ENCODE measurements at places on chromosomes 13 and 19.

GRCh38 chr13:45238945-45239795, 38.3 kb upstream of the KCTD4 start:
- DNase-seq = peak; percentile 65

GRCh38 chr19:31268751-31269383, 80.4 kb downstream of the TSHZ3 start:
- DNase-seq = no peak

DNA sequence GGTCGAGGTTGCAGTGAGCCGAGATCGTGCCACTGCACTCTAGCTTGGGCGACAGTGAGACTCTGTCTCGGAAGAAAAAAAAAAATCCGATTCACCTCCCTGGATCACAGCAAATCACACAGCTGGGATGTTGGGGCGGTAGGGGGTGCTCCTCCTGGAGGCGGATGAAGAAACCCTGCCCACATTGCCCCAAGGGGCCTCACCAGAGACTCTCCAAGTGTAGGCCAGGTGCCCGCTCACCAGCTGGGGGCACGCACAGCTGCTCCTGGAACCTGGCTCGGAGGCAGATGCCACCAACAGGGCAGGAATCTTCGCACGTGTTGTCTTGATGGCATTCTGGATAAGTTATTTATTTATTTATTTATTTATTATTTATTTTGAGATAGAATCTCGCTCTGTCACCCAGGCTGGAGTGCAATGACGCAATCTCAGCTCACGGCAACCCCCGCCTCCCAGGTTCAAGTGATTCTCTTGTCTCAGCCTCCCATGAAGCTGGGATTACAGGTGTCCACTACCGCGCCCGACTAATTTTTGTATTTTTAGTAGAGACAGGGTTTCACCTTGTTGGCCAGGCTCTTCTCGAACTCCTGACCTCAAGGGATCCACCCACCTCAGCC, 3.1 kb downstream of the UQCR11 start:
- no peak for DNase-seq

GRCh38 chr13:112619730-112620631, 32.0 kb upstream of the TUBGCP3 start:
- DNase-seq = peak; percentile 22

DNA sequence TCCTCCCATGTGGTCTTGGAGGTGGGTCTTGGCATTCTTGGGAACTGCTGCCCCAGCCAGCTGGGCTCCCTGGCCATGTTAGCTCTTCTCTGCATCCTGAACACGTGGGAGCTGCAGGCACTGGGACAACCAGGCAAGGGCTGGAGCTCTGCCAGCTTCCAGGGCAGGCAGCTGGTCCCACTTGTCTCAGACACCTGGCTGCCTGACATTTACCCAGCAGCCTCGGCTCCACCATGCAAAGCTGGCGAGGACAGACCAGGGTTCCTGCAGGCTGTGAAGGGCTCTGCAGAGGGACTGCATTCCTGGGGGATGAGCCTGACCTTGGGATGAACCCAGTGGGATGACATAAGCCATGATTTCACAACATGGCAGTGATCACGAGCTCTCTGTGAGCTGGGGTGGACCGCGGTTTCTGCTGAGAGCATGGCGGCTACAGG, 99.0 kb upstream of the TSHZ3 start:
- DNase-seq = peak; percentile 83

DNA sequence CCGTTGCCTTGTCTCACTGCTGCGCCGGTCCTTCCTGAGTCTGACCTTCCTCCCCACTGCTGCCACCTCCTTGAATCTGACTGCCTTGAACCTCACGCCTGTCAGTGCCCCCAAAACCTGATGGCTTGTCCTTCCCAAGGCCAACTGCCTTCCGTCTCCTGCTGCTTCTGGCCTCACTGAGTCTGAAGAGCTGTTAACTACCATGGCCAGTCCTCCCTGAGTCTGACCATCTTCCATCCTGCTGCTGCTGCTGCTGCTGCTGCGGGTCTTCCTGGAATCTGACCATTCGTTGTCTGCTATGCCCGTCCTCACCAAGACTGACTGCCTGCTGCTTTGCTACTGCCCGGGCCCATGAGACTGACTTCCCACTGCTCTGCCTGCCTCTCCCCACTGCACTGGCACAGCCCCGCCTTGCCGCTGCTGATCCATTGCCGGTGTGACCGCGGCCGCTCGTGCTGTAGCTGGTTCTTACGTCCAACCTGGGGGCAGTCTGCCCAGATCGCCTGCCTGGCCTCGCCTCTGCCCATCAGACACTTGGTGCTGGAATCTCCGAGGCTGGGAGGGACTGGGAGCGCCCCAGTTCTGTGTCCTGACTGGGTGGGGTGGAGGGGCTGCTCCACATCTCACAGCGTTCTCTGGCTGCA, 2.9 kb upstream of the RCN3 start:
- no peak for DNase-seq

DNA sequence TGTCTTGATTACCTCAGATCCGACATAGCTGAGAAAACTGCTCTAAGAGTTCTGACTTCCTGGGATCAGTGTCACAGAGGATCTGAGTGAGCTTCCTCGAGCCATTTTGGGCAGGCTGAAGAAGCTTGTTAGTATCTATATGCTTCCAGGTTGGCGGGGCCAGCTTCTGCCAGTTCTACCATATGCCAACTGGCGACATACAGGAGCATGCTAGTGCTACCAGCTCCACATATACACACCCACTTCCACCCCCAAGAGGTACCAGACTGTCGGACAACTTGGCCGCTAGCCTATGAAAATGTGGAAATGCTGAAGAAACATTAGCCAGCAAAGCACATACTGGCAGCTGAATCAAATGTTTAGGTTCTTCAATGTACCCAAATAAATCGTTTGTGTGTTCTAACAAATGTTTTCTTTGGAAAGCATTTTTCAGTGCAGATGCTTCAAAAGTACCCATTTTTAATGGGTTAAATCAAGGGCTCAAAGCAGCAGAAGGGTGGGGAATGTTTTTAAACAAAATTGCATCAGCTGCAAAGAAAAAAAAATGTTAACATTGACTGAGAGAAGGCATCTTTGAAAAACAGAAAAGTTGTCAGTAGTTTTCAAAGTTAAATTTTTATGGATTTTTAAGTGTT, 163.7 kb downstream of the KLF12 start:
- DNase-seq = peak; percentile 12

DNA sequence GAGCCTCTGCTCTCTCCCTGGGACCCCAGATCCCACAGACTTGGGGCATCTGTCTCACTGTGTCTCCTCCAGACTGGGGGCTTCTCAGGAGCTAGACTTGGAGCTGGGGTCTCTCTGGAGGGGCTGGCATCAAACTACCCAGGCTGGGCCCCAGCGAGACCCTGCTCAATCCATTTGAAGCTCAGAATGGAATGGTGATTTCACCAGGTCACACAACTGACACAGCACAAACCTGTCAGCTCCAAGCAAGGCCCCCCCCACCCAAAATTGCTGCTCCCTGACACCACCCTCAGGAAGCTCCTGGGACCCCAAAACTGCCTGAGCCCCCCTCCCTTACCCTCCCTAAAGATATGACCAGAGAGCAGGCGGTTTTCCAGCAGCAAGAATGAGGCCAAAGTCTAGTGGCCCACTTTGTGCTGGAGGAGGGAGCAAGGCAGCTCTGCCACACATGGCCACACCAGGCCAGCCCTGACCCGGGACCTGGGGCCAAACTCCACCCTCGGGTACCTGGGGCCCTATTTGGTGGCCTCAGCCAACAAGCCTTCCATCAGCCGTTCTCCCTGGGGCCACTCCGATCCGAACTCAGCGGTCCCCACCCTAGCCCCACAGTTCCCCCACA, 2.4 kb downstream of the NR2F6 start:
- DNase-seq = no peak

- no peak for DNase-seq
Measured at GRCh38 chr13:101739382-101740178, 287.1 kb downstream of the ITGBL1 start.

DNA sequence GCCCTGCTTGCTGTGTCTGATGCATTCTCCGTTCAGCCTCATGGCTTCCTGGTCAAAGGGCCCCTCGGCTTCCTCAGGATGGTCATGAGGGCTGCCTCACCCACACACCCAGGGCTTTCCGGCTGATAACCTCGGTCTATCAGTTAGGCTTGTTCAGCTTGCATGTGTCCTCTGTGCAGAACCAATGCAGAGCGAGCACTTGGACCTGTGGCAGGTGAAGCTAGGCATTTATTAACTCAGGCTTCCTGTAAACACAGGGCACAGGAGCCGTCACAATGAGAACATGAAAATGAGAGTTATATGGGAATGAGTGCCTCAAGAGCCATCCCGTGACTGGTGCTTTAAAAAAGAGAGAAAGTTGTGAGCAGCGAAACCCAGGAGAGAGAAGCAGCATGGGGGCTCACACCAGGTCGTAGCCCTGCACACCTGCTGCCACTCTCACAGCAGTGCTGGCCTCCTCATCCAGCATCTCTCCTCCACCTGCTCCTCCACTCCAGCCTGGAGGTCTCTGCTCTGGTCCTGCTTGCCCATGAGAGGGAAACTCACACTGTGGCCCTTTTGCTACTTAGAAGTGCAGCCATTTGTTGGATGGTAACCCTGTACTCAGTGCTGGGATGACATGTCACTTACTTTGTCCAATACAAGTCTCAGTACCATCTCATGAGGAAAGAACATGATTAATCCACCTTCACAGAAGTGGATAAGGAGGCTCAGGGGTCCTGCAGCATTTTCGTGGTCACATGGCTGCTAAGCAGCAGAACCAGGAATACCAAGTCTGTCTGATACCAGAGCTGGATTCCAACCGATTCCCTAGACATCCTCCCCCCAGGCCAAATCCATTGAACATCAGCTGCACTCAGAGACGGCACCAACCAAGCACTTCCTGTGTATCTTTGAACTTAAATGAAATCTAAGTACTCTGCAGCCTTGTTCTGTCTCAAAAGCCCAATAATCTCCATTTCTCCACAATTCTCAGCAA, 50.5 kb upstream of the IRS2 start:
- DNase-seq = no peak

- DNase-seq = peak; percentile 43
Measured at GRCh38 chr19:13974073-13974472, 21.8 kb downstream of the DCAF15 start.

DNA sequence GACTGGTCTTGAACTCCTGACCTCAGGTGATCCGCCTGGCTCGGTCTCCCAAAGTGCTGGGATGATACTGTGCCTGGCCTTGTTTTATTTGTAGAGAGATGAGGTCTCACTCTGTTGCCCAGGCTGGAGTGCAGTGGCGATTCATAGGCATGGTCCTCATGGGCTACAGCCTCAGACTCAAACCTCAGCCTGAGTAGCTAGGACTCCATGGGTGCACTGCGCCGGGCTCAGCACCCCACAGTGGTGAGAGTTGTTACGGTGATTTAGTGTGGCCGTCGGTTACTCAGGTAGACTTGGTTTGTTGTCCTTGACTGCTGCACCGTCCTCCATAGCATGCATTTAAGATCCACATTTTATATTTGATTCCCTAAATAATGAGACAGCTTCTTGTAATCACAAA, 80.7 kb downstream of the SLC6A16 start:
- DNase-seq = no peak

DNA sequence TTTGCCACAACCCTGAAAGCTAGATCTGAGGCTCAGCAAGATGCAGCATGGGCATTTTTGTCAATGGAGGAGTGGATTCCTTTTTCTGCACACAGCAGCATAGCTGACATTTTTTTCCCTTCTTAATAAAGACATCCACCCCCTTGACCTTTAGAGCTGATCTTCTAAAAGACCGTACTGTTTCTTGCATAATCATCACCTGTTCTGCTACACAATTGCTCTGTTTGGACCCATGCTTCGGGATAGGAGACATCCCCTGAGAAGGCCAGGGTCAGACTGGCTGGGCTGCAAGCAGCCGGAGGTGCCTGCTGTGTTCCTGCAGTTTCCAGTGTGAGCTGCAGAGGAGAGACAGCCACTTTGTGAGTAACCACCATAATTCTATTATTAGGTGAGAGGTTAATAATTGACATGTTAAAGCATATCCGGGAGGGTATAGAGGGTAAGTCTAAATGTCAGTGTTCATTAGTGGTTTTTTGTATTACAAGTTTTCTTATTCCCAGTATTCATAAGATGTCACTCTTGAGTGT, 108.5 kb upstream of the C1QTNF9B start:
- peak; percentile 47 for DNase-seq

DNA sequence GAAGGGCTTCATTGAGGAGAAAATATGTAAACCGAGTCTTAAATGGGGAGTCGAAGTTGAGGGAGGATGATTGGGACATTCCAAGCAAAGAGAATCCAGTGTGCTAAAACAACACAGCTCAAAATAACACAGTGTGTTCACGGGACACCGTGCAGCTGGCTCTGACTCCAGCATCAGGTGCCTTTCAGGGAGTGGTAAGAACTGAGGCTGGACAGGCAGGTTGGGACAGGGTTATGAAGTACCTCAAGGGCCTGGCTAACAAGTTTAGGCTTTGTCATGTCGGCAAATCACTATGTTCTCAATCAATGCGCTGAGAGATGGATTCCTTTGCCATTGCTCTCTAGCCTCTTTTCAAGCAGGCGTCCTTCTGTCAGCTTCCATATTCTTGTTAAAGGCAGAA, 27.5 kb upstream of the WDFY2 start:
- DNase-seq = no peak

DNA sequence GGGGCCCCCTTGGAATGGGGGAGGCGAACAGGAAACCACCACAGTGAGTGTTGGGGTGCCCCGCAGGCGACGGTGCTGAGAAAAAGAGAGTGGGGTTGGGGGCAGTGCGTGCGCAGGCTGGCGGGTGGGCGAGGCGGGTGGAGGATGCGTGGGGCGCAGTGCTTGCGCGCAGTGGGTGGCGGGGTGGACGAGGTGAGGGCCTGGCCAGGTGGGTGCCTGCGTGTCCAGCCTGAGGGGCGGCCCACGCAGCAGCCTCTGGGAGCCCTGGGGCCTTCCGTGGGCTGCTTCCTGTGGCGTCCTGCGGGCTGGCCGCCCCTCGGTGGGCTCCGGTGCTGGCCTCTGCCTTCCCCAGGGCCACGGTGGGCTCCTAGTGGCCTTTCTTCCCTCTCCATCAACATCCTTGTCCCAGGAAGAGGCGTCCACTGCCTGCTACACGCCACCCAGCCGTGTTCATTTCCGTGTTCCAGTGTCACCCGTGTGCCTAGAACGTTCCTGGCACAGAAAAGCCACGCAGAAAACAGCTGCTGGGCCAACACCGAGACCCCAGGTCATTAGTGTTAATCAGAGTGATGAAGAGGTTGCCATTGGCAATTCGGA, 7.1 kb downstream of the ATP11A start:
- no peak for DNase-seq

DNA sequence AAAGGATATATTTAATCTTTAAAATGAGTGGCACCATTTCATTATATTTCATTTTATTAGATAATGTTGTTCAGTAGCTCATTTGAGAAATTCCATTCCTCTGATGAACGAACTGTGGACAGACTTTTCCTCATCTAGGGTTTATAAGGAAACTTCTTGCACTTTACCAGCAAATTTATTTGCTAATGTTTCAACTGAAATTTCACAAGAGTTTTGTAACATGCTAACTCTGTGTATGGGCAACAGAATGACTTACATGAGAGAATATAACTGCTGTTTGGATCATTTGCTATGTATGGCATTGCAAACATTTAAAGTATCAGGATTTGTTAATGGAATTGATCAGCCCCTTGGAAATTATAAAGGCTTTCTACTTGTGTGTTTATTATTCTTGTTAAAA, 3.7 kb upstream of the IRS2 start:
- peak; percentile 75 for DNase-seq

DNA sequence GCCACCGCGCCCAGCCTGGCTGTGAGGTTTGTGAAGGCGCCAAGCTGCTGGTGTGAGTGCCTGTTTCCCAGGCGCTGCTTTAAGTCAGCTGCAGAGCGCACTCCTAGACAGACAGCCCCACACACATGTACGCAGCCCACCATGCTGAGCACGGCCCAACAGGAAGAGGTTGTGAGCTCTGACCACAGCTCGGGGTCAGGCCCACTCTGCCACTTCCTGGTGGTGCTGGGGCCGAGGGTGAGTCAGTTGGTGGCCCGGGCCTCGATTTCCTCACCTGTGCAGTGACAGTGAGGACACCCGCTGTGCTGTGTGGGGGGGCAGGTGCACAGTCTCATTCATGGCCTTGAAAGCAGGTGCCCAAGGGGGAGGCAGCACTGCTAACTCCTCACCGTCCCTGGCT, 106.7 kb downstream of the KDM4B start:
- no peak for DNase-seq
